ENCODE measurements at places on chromosomes 2 and 18. TPM values are rescaled to one million over a fixed set of nuclear protein-coding genes. Genes with fewer than 3 reads are reported as not detected.
A peak's percentile ranks its signal among the peaks of the same experiment; 100 is the strongest.

GRCh38 chr2:126507425-126507911 lies 148.5 kb upstream of the GYPC start:
- no peaks in the 10 kb centered on the region for H3K27me3 ChIP-seq
- no peak for DNase-seq
- H3K27ac ChIP-seq = no peak overlapping the region
- H3K4me3 ChIP-seq = no peak overlapping the region
- H3K36me3 ChIP-seq = no peaks in the 10 kb centered on the region
- no peaks in the 10 kb centered on the region for H3K4me1 ChIP-seq

DNA sequence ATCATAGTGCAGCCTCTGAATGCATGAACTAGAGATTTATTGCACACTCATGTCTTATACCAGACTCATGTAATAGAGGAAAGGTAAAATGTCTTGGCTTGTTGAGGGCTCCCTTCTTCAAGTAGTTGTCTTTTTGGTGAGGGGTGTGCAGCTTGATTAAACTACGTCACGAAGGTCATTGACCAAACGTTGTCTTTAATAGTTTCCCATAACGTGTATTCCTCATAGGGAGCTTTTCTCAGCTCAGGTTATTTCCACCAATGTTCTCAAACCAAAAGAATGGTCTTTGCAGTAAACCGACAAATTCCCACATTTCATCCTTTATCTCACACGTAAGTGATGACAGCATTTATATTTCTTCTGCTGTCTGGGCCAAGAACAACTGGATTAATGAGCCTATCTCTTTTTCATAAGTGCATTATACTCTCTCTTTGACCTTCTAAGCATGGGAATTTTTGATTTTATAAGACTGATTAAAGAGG lies 547.7 kb upstream of the ZEB2 start:
- peak overlapping the region; percentile 93 for H3K27ac ChIP-seq
- peak; percentile 48 for DNase-seq
- H3K27me3 ChIP-seq = no peaks in the 10 kb centered on the region
- H3K4me1 ChIP-seq = peaks cover 10% of the 10 kb centered on the region
- no peaks in the 10 kb centered on the region for H3K36me3 ChIP-seq
- H3K4me3 ChIP-seq = no peak overlapping the region

- no peaks in the 10 kb centered on the region for H3K4me1 ChIP-seq
- no peaks in the 10 kb centered on the region for H3K36me3 ChIP-seq
- DNase-seq = no peak
- H3K4me3 ChIP-seq = no peak overlapping the region
Observed at GRCh38 chr2:7324706-7325105, 407.5 kb downstream of the RNF144A start.

The C18orf54 gene
- total RNA-seq = 4.4 TPM

The SLC14A1 gene
- total RNA-seq = 1.3 TPM

DNA sequence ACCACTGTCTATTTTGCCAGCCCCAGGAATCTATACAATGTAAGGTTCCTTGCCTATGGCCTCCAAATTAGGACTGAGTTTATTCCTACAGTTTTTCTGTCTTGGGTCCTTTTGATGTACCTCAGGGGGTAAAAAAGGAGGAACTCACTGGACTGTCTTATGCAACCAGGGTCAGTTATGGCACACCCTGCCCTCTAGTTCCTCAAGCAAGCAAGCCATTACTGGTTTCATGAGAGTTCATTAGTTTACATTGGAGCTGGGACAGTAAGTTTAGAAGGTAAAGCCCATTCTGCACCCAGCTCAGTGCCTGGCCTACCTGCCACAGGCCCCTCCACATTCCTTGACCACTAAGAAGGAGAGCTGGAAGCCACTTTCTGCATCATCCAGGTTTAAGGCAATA lies 68.7 kb upstream of the WIPF1 start:
- no peak for DNase-seq
- peak overlapping the region; percentile 77 for H3K27ac ChIP-seq
- H3K4me3 ChIP-seq = no peak overlapping the region
- no peaks in the 10 kb centered on the region for H3K36me3 ChIP-seq
- H3K4me1 ChIP-seq = peaks cover 29% of the 10 kb centered on the region

DNA sequence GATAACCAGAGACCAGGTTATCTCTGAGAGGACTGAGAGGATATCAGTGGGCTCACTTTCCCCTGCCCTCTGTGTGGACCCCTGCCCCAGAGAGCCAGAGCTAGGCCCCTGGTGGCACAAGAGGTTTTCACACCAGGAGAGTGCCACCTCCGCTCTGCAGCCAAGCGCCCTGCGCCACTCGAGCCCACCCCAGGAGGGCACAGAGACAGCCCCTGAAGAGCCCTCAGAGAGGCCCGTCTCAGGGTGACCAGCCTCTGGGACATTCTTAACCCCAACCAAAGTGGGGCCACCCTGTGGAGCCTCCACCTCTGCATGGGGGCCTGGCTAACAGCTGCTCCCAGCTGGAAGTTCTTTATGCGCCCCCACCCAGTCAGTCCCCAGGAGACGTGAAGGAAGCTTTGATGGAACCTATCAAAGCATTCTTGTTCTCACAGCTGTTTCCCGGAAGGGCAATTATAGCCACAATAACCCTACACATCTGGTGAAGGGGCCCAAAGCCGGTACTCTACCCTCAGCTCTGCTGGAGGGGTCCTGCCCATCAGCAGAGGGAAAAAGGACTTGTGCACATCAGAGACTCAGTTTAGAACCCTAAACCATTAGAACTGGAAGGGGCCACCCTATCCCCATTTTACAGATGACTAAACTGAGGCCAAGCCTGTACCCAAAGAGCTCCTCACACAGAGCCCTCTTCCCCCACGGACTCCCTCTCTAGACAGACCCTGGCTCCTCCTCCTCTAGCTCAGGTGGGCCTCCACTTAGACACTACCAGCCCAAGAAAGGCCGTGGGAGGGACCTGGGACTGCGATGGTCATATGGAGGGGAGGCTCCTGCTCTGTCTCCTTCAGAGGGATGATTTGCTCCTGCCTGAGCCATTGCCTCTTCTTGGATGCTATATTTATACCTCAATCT lies 101.1 kb downstream of the ZFP36L2 start:
- H3K27me3 ChIP-seq = no peaks in the 10 kb centered on the region
- H3K4me1 ChIP-seq = peaks cover 67% of the 10 kb centered on the region
- no peaks in the 10 kb centered on the region for H3K36me3 ChIP-seq
- no peak for DNase-seq
- no peak overlapping the region for H3K4me3 ChIP-seq
- H3K27ac ChIP-seq = no peak overlapping the region

GRCh38 chr18:36108601-36109000 lies 20.5 kb downstream of the SLC39A6 start:
- H3K36me3 ChIP-seq = peaks cover 18% of the 10 kb centered on the region
- no peak overlapping the region for H3K4me3 ChIP-seq
- no peaks in the 10 kb centered on the region for H3K27me3 ChIP-seq
- DNase-seq = no peak
- no peaks in the 10 kb centered on the region for H3K4me1 ChIP-seq

GRCh38 chr2:199384043-199384442 lies 73.7 kb downstream of the SATB2 start:
- H3K27me3 ChIP-seq = no peaks in the 10 kb centered on the region
- H3K27ac ChIP-seq = no peak overlapping the region
- no peak overlapping the region for H3K4me3 ChIP-seq

GRCh38 chr2:1688161-1688560 lies 56.2 kb downstream of the PXDN start:
- peaks cover 52% of the 10 kb centered on the region for H3K36me3 ChIP-seq
- H3K4me3 ChIP-seq = no peak overlapping the region
- DNase-seq = no peak
- no peaks in the 10 kb centered on the region for H3K27me3 ChIP-seq
- peaks cover 42% of the 10 kb centered on the region for H3K4me1 ChIP-seq

The YPEL5 gene
- 33.4 TPM for total RNA-seq

DNA sequence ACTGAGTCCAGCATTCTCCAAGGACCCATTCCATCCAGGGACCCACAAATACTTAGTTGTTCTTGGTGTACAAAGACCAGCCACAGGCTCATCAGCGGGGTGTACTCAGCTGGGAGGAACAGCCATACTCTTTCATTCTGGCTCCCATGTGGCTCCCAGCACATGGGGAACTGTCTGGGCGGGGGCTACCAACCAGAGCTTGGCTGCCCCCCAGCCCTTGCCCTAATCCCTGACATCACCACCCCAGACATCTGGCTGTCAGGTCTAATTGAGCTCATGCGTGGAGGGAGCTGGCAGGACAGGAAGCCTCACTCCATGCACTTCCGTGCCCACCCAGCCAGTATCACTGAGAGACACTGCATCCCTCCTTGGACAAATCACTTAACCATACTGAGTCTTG lies 283.6 kb downstream of the DYSF start:
- no peak for DNase-seq
- peaks cover 10% of the 10 kb centered on the region for H3K4me1 ChIP-seq
- no peaks in the 10 kb centered on the region for H3K27me3 ChIP-seq
- no peak overlapping the region for H3K4me3 ChIP-seq
- no peak overlapping the region for H3K27ac ChIP-seq
- no peaks in the 10 kb centered on the region for H3K36me3 ChIP-seq

DNA sequence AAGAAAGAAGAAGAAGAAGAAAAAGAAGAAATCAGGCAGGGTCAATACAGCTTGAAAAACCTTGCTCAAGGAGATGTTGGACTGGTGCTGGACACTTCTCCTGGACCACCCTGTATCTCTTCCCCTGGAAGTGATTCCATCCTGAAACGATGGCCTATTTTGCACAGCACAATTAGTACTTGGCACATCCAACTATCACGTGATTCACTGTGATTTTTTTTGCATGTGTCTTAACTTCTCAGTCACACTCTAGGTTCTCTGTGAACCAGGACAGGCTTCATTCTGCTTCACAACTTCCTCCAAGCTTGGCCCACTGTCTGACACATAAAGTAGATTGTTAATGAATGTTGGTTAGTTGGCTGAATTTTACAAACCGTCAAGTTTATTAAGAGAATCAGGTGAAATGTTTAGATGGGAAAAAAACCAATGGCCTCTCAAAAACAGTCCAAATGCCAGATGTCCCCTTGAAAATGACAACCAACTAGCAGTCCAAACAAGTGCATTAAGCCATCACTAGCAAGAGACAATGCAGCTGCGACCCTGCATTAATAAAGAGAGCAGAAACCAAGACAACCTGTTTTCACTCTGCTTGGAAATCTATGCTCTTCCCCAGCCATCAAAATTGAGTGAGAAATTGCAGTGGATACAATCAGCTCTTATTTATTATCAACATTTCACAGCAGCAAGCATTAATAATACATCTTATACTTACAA lies 300.0 kb upstream of the CHAC2 start:
- H3K4me3 ChIP-seq = no peak overlapping the region
- H3K27ac ChIP-seq = no peak overlapping the region
- no peaks in the 10 kb centered on the region for H3K27me3 ChIP-seq
- H3K36me3 ChIP-seq = no peaks in the 10 kb centered on the region
- H3K4me1 ChIP-seq = no peaks in the 10 kb centered on the region

The KLHL29 gene
- total RNA-seq = 4.7 TPM

The PRKAG3 gene
- total RNA-seq = 19.3 TPM

The ASPRV1 gene
- 2.6 TPM for total RNA-seq

DNA sequence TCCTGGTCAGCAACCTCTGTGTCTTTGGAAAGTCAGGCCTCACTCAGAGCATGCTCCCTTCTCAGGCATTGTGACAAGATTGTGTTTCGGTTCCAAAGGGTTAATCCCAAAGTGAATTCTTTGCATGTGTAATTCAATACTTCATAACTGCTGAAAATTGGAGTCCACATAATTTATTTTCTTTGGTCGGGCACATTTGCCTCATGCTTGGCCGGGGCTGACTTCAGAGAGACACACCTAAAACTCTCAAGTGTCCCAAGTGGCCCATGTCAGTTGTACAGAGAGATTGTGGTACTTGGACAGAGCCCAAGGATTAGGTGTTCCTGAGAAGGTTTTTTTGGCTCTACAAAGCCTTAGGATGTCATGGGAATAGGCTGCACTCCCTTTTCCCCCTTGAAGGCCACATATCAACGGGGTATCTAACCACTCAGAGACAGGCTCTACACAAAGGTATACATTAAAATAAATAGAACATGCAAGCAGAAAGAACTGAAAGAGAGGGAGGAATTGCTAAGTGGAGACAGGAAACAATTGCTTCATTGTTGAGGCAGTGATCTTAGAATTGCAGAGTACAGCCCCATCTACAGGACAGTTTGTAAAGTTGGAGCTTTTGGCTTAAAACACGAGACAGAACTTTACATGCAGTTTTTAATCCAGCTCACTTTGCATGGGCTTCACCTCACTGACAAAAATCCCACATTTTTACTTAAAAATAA lies 1232.3 kb upstream of the ZEB2 start:
- H3K27me3 ChIP-seq = no peaks in the 10 kb centered on the region
- peak overlapping the region; percentile 87 for H3K27ac ChIP-seq
- no peak overlapping the region for H3K4me3 ChIP-seq
- no peaks in the 10 kb centered on the region for H3K36me3 ChIP-seq
- DNase-seq = peak; percentile 93
